ENCODE measurements at places on chromosomes 3 and 15. TPM values are rescaled to one million over a fixed set of nuclear protein-coding genes. Genes with fewer than 3 reads are reported as not detected.

The CPN2 gene
- total RNA-seq: not detected

The GPR149 gene
- not detected for total RNA-seq

The PLIN1 gene
- 0.09 TPM for total RNA-seq

The CPNE9 gene
- not detected for total RNA-seq

The ALPK3 gene
- 10.2 TPM for total RNA-seq

Measured in endothelial cell of coronary artery (primary cell).